ENCODE measurements at places on chromosomes 2 and 18.

DNA sequence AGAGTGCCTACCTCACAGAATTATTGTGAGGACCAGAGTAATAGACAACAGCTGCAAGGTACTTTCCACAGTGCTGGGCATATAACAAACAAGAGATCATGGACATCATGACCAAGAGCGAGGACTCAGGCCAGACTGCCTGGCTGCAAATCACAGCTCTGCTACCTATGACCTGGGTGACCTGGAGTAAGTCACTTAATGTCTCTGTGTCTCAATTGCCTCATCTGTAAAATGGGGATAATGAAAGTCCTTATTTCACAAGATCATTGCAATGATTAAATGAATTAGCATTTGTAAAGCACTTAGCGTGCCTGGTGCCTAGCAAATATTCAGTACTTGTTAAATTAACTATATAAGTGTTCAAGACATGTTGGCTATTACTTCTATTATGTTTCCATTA is 59.7 kb downstream of the PRKCE start:
- no peak for DNase-seq

GRCh38 chr2:223019390-223019930 is 32.5 kb upstream of the KCNE4 start:
- DNase-seq: no peak

DNA sequence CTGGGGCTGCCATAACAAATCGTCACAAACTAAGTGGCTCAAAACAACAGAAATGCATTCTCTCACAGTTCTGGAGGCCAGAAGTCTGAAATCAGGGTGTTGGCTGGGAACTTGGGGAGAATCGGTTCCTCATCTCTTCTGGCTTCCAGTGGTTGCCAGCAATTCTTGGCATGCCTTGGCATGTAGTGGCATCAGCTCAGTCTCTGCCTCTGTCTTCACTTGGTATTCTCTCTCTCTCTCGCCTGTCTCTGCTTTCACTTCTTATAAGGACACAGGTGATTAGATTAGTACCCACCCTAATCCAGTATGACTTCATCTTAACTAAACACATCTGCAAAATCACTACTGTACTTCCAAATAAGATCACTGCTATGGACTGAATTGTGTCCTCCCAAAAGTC is 695.4 kb upstream of the ID2 start:
- DNase-seq: no peak

DNA sequence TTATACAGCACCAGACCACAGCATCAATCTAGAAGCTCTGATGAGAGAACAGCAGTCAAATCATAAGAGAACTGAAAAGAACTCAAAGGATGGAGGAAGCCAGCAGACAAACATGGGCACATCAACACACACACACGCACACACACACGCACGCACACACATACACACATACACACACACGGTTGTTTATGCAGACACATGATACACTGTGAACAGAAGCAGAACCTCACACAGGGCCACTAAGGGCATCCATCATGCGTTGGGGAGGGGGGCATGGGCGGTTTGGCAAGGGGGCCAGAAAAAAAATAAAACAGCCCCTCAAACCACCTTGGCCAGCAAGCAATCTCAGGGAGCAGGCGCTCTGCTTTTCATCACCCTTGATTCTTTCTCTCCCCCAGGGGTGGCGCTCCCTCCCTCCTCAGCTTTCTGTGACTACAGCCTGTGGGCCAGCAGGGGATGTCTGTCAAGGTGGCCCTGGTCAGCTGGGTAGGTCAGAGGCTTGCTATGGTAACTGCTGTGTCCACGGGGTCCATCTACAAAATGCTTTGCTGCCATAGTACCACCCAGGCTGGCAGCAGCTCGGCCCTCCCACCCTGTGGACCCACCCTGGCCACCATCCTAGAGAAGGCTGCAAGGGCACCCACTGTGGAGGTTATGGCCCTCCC is 318.0 kb downstream of the CELF4 start:
- DNase-seq: no peak

DNA sequence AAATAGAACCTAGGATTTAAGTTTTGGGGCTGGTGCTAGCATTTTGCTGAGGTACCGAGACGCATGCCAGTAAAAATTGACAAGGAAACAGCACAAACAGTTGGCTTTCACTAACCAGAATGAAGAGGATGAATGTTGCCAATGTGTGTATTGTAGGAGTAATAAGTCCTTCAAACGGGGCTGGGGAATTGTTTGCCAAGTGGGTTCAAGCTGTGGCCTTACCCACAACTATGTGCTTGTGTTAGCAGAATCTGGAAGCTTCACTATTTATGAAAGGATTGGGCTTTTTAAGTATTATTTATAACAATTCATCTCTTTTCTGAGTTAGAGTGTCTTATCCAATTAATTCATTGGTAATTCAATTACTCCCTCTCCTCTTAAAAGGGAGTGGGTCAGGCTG is 15.0 kb upstream of the KIF5C start:
- DNase-seq: no peak
